ENCODE measurements at places on chromosomes 4 and X.

DNA sequence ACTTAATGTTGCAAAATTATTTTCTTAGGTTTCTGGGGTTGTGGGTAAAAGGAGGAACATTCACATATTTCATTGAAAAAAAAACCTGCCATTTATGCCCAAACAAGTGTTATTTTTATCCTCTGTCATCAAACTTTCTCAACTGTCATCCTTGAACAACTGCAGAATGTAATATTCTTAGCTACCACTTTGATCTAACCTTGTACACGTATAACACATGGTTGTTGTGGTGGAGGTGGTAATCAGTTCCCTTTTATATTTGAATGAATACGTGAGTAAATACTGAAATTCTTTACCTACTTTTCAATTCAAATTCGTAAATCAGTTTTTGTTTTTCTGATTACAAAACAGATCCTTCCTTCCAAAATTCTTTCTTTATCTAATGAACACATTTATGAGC lies 3.8 kb upstream of the AMMECR1 start:
- no peak for DNase-seq

DNA sequence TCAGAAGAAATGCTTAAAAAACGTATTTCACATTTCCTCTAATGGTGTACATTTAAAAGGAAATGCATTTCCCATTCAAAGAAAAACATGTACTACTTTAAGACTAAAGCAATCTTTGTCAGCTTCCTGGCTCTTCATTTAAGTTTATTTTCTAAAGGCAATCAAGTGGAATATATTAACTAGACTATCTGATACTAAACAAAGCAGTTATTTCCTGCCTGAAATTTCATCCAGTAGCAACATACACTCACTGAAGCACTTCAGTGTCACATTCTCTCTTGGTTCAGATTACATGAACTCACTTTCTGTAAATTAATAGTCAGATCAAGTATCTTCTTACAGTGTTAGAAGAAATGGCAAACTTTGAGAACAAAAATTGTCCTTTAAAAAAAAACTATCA lies 42.5 kb downstream of the LRBA start:
- DNase-seq: no peak

DNA sequence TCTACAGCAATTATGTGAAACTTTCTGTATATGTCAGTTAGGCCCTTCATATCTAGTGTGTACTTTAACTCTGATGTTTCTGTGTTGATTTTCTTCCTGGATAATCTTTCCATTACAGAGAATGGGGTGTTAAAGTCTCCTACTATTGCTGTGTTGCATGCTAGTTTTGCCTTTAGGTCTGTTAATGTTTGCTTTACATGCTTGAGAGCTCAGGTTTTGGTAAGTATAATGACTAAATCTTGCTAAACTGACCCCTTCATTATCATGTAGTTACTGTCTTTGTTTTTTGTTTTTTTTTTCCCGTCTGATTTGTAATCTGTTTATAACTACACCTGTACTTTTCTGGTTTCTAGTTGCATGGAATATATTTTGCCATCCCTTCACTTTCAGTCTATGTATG lies 63.6 kb upstream of the UGT2B15 start:
- no peak for DNase-seq

GRCh38 chr4:185792384-185793115 lies 19.4 kb downstream of the SORBS2 start:
- no peak for DNase-seq

DNA sequence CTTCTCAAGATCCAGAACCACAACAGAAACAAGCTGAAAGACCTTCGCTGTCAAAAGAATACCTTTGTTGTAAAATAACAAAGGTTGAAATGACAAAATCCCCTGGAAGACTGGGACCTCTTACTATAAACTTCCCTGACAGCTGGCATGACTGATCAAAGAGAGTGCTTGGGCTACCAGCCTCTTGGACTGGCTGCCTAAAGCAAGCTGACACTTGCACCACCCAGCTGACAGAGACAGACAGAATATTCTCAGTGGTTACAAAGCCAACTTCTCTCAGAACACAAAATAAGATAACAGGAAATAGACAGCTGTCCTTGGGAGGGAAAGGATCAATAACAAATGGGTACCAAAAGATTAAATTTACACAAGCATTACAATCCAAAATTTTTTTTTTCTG lies 241.7 kb upstream of the SPOCK3 start:
- no peak for DNase-seq

DNA sequence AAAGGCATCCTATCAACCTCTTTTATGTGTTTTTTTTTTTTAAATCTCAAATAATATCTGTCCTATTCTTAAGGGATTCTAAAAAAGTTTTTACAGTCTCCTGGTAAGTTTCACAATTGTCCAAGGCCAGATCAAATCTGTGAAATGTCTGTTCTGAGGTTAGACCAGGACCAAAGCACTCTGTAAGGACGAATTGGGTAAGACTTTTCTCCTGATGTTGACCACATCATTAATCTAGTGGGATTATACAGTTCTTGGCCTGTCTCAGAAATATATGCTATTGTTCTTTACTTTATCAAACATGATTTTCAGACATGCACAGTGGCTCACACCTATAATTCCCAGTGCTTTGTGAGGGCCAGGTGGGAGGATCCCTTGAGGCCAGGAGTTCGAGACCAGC lies 45.8 kb upstream of the TMEM131L start:
- DNase-seq: no peak

- no peak for DNase-seq
These were observed 190.8 kb downstream of the SPATA18 start for GRCh38 chr4:52241916-52242315.

GRCh38 chrX:129559783-129560182 lies 19.7 kb downstream of the OCRL start:
- no peak for DNase-seq

GRCh38 chrX:118347131-118347530 lies 1.2 kb downstream of the WDR44 start:
- DNase-seq: no peak

GRCh38 chr4:52052475-52052780 lies 1.3 kb downstream of the SPATA18 start:
- DNase-seq: no peak

GRCh38 chrX:53261355-53261972 lies 19.9 kb downstream of the IQSEC2 start:
- DNase-seq: no peak

DNA sequence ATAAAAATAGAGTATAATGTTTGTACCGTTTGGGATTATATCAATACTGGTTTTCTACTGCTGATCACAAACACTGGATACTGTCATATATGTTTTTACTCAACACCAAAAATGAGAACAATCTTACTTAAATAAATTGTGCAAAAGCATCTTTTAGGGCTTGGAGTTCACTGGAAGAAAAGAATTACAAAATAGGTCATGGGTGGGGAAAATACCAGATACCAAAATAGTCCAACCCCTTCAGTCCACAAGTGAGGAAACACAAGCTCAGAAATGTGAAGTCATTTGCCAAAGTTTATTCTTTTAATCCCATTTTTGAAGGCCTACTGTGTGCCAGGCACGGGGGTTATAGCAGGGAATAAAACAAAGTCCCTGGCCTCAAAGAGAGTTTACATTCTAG lies 64.4 kb downstream of the ADGRG2 start:
- no peak for DNase-seq

- DNase-seq: no peak
These were observed 23.7 kb downstream of the MAOA start for GRCh38 chrX:43679778-43680177.

- no peak for DNase-seq
These were observed 4.5 kb downstream of the GRPEL1 start for GRCh38 chr4:7063362-7063761.

GRCh38 chr4:27577951-27578350 lies 717.3 kb downstream of the STIM2 start:
- no peak for DNase-seq

GRCh38 chr4:37415845-37416369 lies 171.4 kb downstream of the NWD2 start:
- DNase-seq: no peak

DNA sequence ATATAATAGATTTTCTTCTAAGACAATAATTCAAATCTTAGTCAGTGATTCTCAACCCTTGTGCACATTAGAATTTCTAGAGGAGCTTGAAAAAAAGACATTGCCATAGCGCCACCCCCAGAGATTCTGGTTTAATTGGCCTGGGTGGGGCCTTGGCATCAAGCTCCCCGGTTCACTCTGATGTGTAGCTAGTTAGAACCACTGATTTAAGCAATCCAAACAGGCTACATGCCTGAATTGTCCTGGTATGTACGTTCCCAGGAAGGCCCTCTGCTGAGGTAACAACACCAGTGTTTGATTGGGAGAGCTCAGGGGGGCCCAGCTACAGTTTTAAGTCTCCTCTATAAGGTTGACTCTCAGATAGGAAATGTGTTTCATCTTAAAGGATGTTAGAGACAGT lies 1.3 kb upstream of the ATP10D start:
- no peak for DNase-seq

DNA sequence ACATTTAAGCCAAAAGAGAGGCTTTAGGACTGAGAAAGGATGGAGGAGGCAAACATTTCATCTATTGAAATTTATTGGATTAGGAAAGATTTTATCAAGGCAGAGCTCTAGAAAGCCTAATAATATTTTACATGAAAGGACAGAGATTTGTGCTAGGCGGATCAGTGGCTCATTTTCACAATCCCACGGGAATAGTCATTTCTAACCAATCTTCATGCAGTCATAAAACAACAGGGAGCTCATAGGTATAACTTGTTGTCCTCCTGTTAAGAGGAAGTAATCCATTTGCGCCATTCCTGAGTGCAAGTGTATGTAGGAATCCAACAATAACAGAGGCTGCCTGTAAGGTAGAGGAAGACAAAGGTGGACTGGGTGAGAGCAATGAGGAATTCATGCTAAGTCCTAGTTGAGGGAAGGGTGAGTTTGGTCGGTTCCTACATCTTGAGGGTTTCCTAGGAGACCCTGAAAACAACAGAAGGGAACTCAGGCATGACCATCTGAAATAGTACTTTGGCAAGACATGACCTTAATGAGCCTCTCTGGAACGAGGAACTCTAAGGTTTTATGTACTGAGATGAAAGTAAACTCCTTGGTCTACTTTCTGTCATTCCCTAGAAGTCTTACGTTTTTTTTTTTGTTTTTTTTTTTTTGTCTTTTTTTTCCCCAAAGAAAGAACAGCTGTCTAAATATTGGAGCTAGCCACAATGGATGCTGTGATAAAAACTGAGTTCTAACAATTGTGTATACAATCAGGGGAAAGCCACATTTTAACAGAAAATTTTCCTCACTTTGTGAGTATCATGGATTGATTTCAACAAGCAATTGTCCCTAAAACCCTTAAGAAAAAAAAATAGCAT lies 89.7 kb downstream of the GEMIN8 start:
- no peak for DNase-seq

- no peak for DNase-seq
These were observed 24.3 kb upstream of the TET2 start for GRCh38 chr4:105122350-105122749.

- DNase-seq: no peak
These were observed 25.6 kb downstream of the ZRSR2 start for GRCh38 chrX:15815779-15816437.

DNA sequence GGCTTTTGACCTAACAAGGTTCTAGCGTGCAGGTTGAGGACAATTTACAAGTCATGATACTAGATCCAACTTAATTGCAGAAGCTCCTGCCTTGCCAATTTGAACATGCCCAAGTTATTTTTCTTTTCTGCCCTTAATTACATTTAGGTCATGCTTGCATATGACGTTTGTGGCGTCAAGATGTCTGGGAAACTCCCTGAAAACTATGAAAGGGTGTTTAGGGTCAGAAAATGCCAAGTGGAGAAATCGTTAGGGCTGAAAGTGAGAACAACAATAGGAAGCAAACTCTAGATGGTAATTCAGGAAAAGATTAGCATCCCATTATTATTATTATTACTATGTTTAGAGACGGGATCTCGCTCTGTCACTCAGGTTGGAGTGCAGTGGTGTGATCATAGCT lies 38.2 kb upstream of the PLAC8 start:
- DNase-seq: no peak

DNA sequence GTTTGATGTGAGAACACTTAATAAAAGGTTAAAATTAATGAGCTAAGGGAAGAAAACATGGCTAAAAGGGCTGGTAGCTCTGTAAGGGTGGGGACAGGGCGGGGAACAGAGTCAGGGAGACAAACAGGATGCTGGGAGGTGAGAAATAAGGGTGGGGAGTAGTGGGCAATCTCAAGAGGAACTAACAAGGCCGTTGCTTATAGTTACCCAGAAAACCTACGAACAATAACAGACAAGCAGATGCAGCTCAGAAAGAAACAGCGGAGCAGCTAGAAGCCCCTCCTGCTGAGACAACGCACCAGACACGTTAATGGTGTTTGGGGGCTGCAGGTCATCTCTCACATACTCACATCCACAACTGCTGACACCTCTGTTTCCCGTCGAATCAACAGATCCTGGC lies 9.7 kb upstream of the KLF3 start:
- no peak for DNase-seq

- no peak for DNase-seq
These were observed 85.1 kb downstream of the FAM53A start for GRCh38 chr4:1599026-1599481.

DNA sequence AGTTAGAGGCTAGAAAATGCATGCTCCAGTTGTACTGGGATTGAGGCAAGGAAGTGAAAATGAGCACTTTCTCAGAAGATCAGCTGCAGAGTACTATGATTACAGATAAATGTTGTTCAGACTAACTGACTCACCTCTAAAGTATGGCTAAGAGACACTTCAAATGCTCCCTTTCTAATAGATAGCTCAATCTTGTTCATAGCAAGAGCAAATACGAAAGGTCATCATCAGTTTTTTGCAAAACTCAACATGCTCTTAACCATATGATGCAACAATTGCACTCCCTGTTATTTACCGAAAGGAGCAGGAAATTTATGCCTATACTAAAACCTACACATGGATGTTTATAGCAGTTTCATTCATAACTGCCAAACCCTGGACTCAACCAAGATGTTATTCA lies 838.4 kb upstream of the INTU start:
- DNase-seq: no peak

- no peak for DNase-seq
These were observed 171.7 kb downstream of the AFAP1 start for GRCh38 chr4:7767966-7768365.

- DNase-seq: no peak
These were observed 28.5 kb downstream of the PJA1 start for GRCh38 chrX:69136546-69137331.

- no peak for DNase-seq
These were observed 6.3 kb upstream of the ADD1 start for GRCh38 chr4:2837110-2837903.

- no peak for DNase-seq
These were observed 194.7 kb upstream of the TLL1 start for GRCh38 chr4:165678236-165678935.

All from activated T-cell treated with anti-CD3 and anti-CD28 coated beads for 24 hours (primary cell).